ENCODE measurements at places on chromosomes 7 and 10.
A peak's percentile ranks its signal among the peaks of the same experiment; 100 is the strongest.

DNA sequence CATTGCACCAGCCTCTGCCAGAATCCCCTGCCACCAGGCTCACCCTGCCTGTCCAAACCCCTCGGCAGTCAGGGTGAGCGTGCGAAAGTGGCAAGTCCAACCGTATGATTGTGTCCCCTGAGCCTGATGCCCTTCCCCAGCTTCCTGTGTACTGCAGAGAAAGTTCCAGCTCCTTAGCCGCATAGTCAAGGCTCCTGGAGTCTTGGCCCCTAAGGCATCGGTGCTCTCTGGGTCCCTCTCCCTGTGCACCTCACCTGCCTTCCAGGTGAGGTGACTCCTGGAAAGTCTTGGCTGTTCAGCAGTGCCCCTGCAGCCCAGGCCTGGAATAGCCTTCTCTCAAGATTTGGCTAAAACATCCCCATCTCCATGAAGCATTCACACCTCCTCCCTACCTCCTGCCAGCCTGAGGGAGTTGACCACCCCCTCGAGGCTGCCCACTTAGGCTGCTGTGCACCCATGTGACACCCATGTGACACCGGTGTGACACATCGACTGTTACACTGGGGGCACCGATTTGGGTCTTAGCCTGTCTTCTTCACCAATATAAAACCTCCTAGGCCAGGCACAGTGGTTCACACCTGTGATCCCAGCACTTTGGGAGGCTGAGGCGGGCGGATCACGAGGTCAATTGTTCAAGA is 56.1 kb upstream of the ELN start:
- DNase-seq, result peak; percentile 62

DNA sequence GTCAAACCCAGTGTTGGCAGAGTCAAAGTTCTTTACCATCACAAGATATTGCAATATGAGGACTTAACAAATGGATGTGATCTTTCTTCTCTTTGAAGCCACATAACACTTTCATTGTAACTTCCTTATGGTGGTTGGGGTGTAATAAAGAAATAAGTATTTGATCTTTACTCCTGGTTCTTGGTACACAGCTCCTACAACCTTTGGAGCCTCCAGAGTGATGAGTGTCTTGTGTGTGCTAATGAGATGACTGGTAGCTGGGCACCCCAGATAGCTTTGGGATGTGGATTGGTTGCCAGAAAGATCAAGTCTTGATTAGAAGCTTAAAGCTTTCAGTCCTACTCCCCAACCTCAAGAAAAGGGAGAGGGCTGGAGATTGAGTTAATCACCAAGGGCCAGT is 31.1 kb upstream of the YAE1 start:
- DNase-seq, result no peak

DNA sequence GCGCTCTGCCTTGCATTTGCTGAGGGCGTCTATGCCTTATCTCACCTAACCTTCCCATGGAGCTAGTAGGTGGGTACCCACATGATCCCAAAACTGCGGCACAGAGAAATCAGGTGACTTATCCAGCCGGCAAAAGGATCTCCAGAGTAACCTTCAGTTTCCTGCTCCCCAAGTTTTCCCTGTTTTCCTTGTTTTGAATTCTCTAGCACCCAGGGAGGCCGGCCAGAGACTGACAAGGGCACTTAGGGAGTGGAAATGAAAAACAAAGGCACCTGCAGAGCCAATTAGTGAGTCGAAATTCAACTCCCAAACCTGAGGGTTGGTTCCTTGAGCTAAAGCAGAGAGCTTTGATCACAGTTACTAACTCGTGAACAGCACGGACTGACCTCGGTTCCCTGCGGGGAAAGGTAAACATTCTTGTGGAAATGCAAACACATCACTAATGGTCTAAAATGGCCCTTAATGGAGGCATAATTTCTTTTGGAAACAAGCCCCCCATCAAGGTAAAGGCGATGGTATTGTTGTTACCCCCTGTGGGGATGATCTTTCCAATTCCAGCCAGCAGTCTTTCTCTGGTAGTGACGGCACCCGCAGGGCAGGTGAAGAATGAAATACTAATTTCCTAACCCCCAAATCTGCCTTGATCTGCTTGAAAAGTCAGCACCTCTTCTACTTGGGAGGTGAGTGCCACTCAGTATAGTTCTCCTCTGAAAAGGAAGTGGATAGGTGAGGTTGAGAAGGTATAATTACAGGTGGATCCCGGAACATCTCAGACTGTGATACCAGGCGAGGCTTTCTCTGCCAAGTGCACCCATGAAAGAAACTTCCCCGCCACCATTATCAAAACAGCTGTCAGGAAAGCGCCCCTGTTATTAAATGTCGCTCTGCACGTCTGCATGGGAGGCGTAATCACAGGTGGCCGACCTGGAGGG is 365.6 kb upstream of the AUTS2 start:
- DNase-seq, result no peak

- DNase-seq, result no peak
Measured at GRCh38 chr7:105413887-105414437, 25.2 kb upstream of the SRPK2 start.

GRCh38 chr7:149760538-149760937 is 12.8 kb downstream of the ZNF467 start:
- DNase-seq, result no peak

GRCh38 chr10:53894145-53894544 is 906.9 kb downstream of the PCDH15 start:
- peak; percentile 8 for DNase-seq

DNA sequence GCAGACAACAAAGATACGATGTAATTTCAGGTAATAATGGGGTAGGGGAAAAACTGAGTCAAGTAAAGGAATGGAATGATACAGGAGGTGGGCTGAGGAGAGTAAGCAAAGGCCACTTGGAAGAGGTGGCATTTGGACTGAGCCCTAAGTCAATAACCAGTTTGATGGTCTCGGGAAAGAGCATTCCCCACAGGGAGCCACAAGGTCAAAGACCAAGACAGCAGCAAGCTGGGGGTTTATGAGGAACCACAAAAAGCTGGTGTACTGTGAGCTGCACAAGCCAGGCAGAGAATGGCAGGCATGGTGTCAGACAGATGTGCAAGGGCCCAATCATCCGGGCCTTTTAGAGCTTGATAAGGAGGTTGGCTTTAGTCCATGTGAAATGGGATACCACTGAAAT is 98.7 kb downstream of the NOC3L start:
- DNase-seq, result no peak

DNA sequence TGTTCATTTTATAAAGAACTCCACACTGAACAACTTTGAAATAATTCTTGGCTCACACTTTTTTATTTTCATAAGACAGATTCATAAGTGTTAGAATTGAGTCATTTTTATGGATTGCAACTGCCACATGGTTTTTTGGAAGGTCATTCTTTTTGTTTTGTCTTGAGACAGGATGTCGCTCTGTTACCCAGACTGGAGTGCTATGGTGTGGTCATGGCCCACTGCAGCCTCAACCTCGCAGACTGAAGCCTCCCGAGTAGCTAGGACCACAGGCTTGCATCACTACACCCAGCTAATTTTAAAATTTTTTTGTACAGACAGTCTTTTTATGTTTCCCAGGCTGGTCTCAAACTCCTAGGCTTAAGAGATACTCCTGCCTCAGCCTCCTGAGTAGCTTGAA is 20.3 kb downstream of the BMS1 start:
- DNase-seq, result no peak

DNA sequence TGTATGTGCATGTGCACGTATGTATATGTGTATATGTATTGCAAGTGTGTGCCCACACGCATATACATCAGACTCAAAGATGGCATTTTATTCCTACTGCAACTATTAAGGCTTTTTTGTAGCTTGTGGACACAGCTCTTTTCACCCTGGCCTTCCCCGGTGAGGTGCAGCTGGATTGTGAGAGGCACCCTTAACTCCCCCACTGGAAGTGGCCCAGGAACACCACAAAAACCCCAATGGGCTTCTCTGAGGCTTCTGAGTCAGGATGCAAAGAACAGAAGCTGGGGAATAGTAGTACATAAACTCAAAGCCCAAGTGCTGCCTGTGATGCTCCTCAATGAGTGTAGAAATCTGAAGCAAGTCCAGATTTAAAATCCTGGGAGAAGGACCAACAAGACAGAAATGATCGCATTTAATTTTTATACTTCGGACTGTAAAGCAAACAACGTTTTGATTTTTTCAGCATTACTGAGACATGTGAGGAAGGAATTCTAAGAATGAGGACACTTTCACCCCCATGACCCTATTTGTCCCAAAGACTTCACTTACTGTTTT is 369.2 kb upstream of the MGMT start:
- DNase-seq, result no peak

- peak; percentile 8 for DNase-seq
Measured at GRCh38 chr10:90197766-90198165, 496.4 kb downstream of the KIF20B start.

DNA sequence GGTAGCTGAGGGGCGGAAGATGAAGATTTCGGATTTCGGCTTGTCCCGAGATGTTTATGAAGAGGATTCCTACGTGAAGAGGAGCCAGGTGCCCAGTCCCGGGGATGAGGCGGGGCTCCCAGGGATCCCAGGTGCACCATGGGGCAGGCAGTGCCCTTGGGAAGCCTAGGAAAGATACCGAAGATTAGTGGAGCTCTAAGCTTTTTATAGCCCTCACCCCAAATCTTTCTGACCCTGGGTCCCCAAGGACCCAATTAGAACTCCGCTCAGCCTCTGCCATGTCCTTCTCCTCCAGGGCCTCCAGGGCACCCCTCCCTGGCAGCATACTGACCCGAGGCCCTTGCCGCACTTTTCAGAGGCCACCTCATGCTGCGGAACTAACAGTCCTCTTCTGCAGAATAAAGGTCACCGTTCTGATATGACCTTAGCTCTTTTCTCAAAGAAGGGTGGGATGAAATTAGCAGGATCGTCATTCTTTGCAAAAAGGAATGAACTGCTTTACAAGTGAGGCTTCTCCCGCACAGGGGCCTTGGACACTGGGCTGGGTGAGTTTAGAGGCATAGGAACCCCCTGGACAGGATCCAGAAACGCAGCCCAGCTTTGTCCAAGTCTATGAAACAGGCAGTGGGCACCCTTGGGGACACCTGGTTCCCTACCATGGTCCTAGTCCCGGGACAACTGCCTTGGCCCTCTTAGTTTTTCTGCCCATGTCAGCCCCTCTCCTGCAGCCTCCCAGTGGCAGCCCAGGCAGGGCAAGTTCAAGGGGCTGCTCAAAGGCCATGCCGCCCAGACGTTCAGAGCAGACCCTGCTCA is 17.9 kb upstream of the CSGALNACT2 start:
- no peak for DNase-seq

DNA sequence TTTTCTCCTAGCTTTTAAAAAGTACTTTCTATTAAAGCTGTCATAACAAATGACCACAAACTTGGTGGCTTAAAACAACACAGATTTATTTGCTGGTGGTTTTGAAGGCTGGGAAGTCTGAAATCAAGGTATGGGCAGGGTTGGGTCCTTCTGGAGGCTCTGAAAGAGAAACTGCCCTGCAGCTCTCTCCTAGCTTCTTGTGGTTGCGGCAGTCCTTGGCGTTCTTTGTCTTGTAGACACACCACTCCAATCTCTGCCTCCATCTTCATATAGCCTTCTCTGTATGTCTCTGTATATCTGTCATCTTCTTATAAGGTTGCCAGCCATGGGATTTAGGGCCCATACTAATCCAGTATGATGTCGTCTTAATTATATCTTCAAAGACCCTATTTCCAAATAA is 79.4 kb upstream of the PRR15 start:
- no peak for DNase-seq

DNA sequence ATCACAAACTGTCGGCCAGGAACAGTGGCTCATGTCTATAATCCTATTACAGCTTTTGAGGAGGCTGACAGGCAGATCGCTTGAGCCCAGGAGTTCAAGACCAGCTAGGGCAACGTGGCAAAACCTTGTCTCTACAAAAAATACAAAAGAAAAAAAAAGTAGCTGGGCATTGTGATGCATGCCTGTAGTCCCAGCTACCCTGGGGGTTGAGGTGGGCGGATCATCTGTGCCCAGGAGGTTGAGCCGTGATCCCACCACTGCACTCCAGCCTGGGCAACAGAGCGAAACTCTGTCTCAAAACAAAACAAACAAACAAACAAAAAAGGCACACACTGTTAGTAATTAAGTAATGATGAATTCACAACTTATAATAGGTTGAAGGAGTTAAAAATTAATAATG is 441.5 kb upstream of the PCDH15 start:
- DNase-seq, result no peak

DNA sequence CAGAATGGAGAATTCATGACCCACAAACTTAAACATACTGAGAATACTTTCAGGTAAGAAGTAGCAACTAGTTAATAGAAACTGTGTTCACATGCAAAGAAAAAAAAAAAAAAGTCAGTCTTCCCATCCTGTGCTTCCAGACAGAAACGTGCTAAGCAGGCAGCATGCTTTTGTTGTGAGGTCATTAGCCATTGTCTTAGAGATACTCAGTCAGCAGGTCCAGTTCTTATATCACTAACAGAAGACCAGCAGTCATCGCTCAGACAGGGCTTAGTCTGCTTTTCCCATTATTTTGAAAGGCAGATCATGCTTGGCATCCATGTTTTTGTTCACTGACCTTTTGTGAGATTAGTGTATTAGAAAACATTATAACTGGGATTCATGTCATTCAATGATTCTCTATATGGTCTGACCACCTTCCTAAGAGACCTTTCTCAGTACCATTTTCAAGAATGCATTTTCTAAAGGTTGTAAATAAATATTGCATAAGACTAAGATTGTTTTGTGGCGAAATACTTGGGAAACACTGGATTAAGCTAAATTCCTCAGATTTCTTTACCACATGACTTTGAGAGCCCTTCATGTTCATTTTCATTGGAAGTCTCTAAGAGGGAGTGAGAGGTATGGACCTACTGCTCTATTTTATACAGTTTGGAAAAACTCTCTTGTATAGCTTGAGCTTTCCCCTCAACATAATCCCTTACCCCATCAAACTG is 45.0 kb upstream of the AGBL3 start:
- peak; percentile 57 for DNase-seq

DNA sequence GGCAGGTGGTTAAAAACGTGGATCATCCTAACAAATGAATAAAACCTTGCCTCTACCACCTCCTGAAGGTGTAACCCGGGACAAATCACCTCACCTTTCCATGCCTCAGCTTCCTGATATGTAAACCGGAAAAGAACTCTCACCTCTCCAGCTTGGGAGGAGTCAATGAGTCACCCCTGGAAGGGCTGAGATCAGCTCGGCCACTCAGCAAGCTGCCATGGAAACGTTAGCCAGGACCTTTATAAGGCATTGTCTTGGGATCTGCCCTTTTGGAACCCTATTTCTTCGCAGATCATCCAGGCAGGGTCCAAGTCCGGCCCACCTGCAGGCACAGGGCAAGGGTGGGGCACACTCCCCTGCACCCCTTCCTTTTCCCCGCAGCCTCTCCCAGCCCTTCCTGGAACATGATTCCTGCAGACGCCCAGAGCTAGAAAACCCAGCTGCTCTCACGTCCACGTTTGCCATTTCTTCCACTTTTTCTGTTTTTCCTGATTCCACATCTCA is 81.6 kb upstream of the PFKP start:
- DNase-seq, result peak; percentile 81

Data from DMS53 (cell line).